GM10248 (cell line): ENCODE measurements at places on chromosomes 4 and X.
A peak's percentile ranks its signal among the peaks of the same experiment; 100 is the strongest.

DNA sequence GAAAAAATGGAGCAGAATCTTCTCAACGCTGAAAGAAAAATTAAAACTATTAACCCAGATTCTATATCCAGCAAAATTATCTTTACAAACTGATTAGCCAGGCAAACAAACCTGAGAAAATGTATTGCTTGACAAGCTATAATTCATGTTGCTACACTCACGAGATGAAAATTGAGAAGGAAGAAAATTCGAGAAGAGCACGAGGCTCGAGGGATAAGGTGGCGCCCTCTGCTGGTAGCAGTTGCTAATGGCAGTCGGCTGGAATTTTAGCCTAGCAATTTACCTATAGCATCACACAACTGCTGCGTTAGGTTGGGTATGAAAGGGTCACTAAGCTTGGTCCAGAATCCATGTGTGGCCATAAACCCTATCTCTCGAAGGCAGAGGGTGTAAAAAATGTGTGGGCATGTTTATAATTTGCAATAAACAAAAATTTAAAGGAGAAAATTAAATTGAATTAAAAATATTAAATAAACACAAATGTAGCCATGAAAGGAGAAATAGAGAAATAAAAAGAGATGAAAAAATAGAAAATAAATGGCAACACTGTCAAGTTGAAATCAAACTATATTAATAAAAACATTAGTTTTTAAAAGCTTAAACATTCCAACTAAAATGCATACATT lies 126.6 kb downstream of the PPP4R3C start:
- peak; percentile 18 for DNase-seq

DNA sequence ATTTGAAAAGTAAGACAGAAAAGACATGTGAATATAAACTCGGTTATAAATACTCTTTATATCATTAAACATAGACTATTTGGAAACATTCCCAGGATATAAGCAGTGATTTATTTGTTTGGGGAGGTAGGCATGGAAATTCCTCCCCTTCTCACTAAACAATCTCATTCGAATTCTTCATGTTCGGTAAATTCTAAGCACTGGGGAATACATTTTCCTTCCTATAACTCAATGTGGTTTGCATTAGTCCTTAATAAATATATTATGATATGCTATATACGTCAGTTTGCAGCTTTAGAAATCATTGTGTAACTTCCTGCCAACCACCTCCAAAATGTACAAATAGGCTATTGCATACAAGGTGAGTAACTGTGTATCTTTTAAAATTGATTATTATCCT lies 99.6 kb downstream of the UGT8 start:
- no peak for DNase-seq

DNA sequence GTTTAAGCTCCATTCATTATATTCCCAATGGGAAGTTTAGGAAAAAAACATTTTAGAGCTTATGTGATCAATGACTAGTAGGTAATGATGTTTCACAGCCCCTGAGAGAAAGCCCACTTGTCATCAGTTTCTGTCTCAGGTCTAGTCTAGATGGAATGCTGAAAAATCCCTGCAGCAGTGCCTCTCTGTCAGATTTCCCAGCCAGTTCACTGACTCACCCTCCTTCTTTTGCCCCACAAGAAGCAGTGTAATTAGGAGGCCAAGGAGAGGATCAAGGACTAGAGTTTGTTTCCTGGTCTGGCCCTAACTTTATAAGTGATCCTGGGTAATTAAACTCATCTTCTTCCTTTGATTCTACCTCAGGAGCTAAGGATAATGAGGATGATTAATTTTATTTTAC lies 118.7 kb upstream of the ANXA3 start:
- DNase-seq: no peak

- DNase-seq: no peak
Measured at GRCh38 chrX:53992589-53992988, 51.7 kb downstream of the PHF8 start.

GRCh38 chr4:18050448-18050847 lies 28.9 kb upstream of the LCORL start:
- no peak for DNase-seq

DNA sequence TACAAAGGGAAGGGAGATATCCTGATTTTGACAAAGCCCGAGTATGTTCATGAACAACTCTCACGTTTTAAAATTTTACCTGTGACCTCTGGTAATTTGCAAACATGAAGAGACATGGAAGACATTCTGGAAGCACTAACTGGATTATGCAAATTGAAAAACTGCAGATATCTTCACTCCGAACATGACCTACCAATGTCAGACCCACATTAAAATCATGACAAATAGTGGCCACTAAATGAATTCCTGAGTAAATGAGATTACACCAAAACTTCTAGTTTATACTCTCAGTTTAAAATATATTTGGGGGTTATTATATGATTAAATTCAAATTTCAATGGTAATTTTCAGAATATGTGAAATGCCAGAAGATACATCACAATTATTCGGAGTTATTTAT lies 19.9 kb upstream of the CBR4 start:
- DNase-seq: no peak

- no peak for DNase-seq
Measured at GRCh38 chr4:120874792-120875774, 47.4 kb downstream of the PRDM5 start.

- DNase-seq: no peak
Measured at GRCh38 chr4:32958586-32958985, 2238.4 kb downstream of the PCDH7 start.

DNA sequence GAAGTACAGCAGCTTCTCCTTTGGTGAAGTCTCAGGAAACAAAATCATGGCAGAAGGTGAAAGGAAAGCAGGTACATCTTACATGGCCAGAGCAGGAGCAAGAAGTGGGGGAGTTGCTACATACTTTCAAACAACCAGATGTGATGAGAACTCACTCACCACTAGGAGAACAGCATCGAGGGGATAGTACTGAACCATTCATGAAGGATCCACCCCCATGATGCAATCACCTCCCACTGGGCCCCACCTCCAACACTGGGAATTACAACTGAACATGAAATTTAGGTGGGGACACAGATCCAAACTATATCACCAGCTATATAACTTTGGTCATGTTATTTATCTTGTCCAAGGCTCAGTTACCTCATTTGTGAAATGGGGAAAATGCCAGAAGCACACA lies 159.4 kb downstream of the OPHN1 start:
- no peak for DNase-seq

DNA sequence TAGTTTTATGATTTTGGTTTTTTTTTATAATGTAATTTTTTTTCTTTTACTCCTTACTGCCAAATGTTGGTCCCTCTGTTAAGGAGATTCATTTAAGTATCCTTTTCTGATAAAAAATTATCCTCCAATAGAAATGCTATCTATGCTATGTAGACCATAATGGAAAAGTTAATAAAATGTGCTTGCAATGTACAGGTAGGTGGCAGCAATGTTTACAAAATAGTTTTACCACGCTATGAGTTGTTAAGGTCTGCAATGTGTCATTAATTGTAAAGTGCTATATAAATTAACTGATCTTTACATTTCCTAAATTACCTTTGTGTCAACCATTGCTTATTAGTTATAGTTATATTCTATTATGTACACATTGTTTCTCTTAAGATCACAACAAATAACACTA lies 3.8 kb upstream of the CENPC start:
- peak; percentile 32 for DNase-seq

DNA sequence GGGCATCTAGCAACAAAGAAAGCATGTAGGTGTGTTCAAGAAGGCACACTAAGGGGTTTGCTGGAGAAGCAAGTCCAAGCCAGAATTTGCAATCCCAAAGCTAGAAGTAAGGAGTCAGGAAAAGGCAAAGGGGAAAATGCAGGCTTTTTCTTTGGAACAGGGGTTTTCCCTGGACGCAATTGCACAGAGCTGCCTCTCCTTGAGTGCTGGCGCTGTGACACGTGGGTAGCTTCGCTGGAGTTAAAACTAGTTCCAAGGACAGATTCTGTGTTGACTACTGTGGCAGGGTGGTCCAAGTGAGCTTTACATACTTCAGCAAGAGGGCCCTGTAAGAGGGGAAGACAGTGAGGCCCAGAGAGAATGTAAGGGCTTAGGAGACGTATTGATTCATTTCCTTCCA lies 277.1 kb downstream of the ADGRA3 start:
- no peak for DNase-seq
